ENCODE measurements at places on chromosomes 12 and 14. TPM values are rescaled to one million over a fixed set of nuclear protein-coding genes. Genes with fewer than 3 reads are reported as not detected.

- peak overlapping the region; percentile 90 for H3K27ac ChIP-seq
- H3K36me3 ChIP-seq = no peaks in the 10 kb centered on the region
- H3K27me3 ChIP-seq = no peaks in the 10 kb centered on the region
- H3K4me1 ChIP-seq = peaks cover 89% of the 10 kb centered on the region
- DNase-seq = no peak
Measured at GRCh38 chr14:95231966-95232633, 74.8 kb upstream of the DICER1 start.

The KRT83 gene
- total RNA-seq = 0.22 TPM

DNA sequence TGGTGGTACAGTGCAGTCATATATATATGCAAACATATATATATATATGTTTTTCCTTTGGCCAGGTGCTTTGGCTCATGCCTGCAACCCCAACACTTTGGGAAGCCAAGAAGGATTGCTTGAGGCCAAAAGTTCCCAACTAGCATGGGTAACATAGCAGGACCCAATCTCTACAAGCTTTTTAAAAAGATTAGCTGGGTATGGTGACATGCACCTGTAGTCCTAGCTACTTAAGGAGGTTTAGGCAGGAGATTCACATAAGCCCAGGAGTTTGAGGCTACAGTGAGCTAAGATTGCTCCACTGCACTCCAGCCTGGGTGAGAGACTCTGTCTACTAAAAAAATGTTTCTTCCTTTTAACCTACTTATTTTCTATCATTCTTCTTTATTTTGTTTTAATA, 10.2 kb downstream of the PZP start:
- no peaks in the 10 kb centered on the region for H3K36me3 ChIP-seq
- no peak overlapping the region for H3K27ac ChIP-seq
- H3K4me1 ChIP-seq = no peaks in the 10 kb centered on the region
- H3K27me3 ChIP-seq = no peaks in the 10 kb centered on the region
- no peak overlapping the region for H3K4me3 ChIP-seq

The KRT78 gene
- total RNA-seq = not detected

The FOXA1 gene
- not detected for total RNA-seq
